ENCODE measurements at places on chromosomes 11 and 22. TPM values are rescaled to one million over a fixed set of nuclear protein-coding genes. Genes with fewer than 3 reads are reported as not detected.

CCDC87 gene
- 0.54 TPM for total RNA-seq

GRCh38 chr11:94790661-94791180, 22.6 kb downstream of the AMOTL1 start:
- no peak for DNase-seq

CNIH2 gene
- total RNA-seq, result 1.9 TPM

TSSK2 gene
- not detected for total RNA-seq

EFEMP2 gene
- total RNA-seq, result 248 TPM

DNA sequence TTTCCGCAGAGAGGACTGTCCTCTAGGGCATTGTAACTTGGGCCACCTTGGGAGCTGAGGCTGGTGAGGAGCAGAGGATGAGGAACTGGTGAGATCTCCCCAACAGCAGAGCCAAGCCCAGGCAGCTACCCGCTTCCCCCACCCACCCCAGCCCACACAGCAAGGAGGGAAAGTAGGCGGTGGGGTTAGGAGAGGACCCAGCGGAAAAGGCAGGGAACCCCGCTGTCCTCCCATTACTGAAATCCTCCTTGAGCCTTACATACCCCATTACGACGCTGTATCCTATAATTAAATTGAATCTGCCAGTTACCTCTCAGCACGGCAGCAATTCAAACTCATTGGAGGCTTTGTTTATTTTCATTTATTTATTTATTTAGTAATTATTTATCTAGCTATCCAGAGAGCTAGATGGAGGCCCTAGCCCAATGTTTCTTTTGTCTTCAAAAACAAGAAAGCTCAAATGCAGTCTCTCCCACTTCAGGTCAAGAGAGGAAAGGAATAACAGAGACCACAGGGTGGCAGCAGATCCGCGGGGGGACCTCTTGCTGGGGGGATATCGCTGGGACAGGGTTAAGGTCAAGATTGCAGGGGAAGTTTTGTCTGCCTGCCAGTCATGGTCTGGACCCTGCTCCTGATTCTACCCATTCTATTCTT, 218.0 kb downstream of the ST3GAL4 start:
- no peak for DNase-seq

ZC3H12C gene
- 6.4 TPM for total RNA-seq

- no peak for DNase-seq
Observed at GRCh38 chr11:61972672-61973475, 5.4 kb upstream of the FTH1 start.

GP1BB gene
- total RNA-seq, result not detected

DNA sequence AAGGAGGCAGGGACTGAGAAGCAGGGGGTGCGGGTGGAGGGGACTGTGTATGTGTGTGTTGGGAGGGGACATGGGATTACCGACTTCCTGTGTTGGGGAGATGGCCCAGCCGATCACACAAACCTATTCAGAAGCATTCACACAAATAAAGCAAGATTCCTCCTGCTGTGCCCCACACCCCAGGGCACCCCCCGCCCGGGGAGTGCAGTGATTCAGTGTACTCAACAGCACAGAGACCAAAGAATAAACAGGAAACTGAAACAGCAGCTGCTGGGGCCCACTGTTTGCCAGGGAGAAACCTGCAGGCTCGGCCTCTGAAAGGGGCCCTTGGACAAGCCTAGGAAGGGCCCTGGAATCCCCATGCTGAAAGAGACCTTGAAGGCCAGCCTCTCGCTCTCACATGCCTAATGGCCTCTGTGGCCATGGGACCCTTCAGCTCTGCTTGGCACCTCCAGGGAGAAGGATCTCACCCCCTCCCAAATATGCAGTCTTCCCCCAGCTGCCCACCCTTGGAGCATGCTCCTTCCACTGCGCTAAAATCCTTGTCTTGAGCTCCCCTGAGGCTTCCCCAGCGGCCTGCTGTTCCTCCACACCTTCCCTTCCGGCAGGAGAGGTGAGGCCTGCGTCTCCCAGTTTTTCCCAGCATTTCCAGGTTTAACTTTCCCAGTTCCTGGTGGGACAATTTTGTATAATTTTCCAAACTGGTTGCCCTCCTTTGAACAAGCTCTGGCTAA, 72.9 kb downstream of the CSNK2A3 start:
- peak; percentile 67 for DNase-seq

DNA sequence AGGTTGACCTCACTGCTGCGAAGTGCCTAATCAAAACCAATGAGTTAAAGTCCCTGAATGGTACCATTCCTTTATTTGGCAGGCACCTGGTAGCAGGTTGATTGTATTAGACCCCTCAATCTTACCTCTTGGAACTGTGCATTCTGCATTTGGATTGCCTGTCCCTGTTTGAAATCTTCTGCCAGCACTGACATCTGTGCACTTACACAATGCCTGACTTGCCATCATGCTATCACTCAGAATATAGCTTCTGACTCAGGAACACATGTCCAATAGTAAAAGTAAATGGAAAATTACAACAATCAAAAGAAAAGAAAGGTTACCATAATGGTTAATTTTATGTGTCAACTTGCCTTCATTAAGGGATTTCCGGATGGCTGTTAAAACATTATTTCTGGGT, 366.0 kb upstream of the PDGFD start:
- no peak for DNase-seq

OSBP2 gene
- total RNA-seq, result 3.0 TPM

KRTAP5-11 gene
- not detected for total RNA-seq

CYB5R2 gene
- total RNA-seq, result 6.8 TPM

INS gene
- not detected for total RNA-seq

MUC15 gene
- total RNA-seq, result not detected

GRCh38 chr22:42272431-42272999, 2.1 kb upstream of the TCF20 start:
- DNase-seq, result no peak

DNA sequence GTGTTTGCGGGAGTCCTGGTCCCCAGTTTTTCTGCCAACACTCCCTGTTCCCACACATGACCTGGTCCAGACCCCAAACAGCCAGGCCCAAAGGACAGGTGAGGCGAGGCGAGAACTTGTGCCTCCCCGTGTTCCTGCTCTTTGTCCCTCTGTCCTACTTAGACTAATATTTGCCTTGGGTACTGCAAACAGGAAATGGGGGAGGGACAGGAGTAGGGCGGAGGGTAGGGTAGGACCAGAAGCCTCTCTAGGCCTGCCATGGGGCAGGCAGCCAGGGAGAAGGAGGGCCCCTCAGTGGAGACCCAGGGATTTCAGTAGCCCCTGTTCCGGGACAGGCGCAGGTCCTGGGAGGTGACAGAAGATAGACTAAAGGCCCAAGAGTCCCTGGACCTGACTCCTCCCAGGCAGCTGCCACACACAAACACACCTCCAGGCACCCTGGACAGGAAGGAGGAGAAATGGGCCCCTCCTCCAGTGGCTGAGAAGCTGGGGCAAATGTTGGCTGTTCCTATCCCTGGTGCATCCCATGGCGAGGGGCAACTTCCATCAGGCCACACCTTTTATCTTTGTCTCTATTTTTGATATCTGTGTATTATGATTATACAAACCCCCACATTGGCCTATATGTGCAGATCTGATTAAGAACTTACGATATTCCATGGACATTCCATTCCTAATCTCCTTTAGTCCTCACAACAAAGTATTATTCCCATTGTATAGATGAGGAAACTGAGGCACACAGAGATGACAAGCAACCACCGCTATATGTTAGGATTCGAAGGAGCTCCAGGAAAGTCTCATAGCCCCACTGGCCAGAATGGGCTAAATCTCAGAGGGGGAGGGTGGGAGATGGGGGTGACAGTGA, 626 bp upstream of the F2 start:
- DNase-seq, result no peak

DNA sequence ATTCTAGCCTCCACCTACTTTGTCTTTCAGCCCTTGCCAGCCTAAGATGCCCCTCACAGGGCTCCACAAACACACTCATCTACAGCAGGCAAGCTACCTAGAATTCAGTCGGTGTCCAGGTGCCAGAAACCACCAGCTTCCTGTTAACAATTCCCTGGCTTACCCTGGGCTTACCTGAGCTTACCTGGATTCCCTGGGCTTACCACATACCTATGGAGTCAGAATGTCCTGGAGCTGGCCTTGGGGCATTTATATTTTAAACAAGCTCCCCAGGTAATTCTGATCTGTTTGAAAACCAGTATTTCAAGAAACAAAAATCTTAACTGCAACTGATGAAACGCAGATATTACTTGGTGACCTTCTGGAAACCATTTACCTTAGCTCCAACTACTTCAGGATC, 123.6 kb downstream of the SLC1A2 start:
- no peak for DNase-seq

GRCh38 chr11:1235306-1235900, 12.5 kb downstream of the MUC5B start:
- no peak for DNase-seq

CLMP gene
- total RNA-seq, result 5.5 TPM

DNA sequence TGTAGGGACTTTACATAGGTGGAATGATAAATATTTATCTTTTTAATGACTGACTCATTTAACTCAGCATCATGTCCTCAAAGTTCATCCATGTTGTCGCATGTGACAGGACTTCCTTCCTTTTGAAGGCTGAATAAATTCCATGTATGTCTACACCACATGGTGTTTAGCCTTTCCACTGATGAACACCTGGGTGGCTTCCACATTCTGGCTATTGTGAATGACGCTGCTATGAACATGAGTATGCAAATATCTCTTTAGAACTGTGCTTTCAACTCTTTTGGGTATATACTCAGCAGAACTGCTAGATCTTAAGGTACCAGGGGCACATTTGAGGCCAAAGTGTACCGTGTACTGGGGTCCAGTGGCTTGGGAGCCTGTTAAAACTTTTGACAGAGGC, 24.1 kb downstream of the LARGE1 start:
- DNase-seq, result no peak

DRD2 gene
- 1.3 TPM for total RNA-seq

DNA sequence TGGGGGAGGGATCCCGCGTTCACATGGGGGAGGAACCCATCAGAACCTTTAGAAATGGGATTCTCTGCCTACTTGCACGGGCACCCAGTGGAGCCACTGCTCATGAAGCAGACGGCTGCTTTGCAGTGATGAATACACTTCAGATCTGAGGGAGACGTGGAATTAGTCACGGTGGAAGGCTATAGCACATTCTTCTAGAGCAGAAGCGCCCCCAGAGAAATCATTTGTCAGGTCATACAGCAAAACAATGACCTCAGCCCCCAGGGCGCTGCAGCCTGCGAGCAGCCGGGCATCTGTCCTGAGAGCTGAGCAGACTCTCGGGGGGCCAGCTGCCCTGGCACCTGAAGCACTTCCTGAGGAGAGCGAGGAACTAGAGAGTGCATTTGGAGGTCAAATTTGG, 12.7 kb downstream of the TP53AIP1 start:
- no peak for DNase-seq

MOGAT2 gene
- not detected for total RNA-seq

- DNase-seq, result no peak
Observed at GRCh38 chr11:46521961-46522681, 71.7 kb downstream of the AMBRA1 start.

ZBTB16 gene
- total RNA-seq, result 0.54 TPM

DNA sequence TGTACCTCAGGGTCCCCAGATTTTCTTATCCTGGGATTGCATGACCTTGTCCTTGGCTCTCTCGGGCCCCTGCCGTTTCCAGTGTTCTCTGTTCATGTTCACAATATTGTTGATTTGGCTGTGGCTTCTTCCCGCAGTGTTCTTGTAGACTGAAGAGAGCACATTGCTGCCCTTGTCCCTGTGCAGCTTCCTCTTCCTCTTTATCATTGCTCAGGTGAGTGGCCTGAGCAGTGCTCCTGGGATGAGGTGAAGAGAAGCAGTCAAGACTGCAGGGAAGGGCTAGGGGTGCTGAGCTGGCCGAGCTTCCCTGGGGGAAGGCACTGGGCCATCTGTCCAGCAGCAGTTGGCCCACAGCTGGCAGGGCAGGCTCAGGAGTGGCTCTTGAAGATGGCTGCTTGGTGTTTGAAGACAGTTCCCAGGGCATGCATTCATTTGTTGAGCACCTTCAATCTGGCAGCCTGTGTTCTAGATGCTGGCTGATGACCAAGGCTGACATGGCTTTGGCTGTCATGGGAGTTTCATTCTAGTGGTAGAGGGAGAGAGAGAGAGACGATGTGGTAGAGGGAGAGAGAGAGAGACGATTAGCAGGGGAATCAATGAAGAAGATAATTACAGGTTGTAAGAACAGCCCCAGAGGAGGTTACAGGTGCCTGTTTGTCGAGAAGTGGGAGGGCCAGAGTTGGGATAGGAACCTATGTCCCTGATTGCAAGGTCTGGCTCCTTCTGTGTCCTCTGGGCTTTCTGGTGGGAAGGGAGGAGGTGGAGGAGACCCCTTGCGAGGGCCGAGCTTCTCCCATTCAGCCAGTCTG, 17.4 kb downstream of the BMAL1 start:
- no peak for DNase-seq

GRCh38 chr11:131870305-131870704, 499.9 kb downstream of the NTM start:
- no peak for DNase-seq

DNA sequence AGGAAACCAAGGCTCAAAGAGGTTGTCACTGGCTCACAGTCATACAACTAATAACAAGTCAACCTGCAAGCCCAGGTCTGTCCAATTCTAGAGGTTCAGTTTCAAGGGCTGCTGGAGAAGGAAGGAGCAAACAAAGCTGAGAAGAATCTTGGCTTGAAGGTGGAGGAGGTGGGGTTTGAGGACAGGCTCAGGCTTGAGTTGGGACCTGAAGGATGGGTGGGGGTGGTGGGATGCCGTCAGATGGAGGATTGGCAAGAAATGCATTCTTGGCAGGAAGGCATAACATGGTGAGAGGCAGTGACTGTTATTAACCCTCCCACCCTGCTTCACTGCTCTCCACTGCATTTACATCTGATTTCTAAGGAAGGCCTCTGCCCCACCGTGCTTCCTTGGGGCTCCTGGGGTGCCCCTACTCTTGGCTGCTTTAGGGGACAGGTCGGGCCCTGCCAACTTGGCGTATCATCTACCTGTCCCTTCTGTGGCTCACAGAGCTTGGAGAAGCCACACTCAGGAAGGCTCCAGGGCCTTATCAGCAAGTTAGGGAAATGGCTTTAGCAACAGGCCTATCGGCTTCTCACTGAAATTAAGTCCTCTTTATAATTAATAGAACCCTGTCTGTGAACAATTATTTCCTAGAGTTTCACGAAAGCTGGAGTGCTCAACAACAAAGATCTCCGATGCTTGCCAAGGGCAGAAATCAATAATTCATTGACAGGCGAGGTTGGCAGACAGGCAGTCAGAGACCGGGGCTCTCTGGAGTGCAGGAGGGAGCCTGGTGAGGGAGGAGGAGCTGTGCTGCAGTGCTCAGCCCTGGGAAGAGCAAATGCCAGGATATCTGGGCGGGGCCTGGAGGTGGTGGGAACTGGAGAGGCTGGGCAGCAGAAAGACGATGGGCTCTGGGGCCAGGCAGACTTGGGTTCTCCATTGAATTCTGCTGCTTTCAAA, 84.9 kb upstream of the NARS2 start:
- no peak for DNase-seq

- no peak for DNase-seq
Observed at GRCh38 chr11:10273738-10274137, 20.3 kb downstream of the SBF2 start.
